ENCODE measurements at places on chromosomes 7 and 10.

DNA sequence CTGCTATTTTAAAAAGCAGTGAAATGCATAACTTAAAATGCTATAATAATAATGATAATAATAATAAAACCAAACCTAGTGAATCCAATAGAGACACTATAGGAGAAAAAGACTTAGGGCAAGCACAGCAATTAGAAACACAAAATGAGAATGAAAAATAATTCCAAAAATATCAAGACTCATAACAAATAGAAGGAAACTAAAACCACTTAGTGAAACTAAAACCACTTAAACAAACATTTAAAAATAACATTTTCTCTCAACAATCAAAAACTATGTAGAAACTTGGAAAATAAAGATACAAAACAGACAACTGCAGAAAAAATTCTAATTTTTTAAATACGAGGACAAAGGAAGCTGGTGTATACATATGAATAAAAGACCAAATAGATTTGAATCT lies 655.2 kb upstream of the NRG3 start:
- DNase-seq, result no peak

GRCh38 chr7:134696261-134696660 lies 49.6 kb downstream of the BPGM start:
- DNase-seq, result no peak

- peak; percentile 23 for DNase-seq
These were observed 99.5 kb downstream of the HIP1 start for GRCh38 chr7:75639071-75639885.

DNA sequence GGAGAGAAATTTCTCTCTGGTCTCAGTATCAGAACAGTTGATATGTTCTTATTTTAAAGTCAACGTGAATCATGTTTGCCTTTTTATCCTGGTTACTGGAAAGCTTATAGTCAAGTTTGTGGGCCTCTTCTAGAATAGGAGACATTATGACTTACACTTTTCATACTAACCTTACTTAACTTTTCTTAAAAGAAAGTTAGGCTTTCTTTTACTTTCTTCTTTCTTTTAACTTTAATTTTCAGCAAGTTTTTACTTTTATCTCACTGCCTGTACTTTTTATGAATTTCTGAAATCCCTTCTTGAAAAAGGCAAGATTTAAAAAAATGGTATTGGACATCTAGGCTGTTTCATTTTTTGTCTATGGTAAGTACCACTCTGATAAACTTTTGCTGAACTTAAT lies 75.2 kb upstream of the DNAJB12 start:
- DNase-seq, result no peak
